ENCODE measurements at places on chromosomes 3 and 15.

- DNase-seq: no peak
Observed at GRCh38 chr3:147760941-147761340, 351.8 kb downstream of the ZIC1 start.

DNA sequence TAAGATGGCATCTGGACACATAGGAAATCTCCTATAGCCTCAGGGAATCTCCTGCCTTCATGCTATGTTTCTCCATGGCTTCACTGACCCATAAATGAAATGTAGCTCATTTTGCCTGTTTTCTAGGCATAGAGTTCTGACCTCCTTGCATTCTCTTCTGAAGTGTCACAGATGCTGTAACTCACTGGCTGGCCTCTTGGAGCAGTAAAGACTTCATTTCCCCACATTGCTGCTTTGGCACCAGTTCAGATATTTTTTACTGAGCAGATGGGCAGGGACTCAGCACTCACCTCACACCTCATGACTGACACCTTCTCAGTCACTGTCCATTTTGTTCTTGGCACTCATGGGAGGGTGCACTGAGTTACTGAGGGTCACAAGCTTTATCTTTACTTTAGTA, 286.7 kb upstream of the TGFBR2 start:
- DNase-seq: peak; percentile 49

DNA sequence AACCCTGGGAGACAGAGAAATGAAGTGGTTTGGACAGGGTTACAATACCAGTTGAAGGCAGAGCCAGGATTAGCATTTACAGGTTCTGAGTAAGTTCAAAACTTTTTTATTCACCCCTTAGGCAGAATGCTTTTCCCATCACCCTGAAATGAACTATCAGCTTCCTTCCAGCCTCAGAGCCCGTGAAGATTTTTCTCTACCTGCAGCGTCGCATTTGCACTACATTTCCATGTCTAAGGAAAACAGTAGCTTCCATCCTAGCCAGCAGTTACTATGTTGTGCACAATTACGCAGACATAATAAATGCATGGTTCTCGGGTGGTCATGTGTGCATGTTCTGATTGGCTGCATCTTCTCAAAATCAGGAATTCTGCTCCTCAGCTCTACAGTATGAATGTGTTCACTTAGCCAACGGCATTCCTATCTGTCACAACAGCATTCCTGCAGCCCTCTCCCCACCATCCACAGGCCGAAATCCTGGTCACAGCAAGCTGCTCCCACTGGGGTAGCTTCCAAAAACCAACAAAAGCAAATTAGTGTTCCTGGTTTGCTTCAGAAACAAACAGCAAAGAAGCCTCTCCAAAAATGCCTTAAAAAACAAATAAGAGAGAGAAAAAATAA, 510.8 kb upstream of the SEMA6D start:
- no peak for DNase-seq

DNA sequence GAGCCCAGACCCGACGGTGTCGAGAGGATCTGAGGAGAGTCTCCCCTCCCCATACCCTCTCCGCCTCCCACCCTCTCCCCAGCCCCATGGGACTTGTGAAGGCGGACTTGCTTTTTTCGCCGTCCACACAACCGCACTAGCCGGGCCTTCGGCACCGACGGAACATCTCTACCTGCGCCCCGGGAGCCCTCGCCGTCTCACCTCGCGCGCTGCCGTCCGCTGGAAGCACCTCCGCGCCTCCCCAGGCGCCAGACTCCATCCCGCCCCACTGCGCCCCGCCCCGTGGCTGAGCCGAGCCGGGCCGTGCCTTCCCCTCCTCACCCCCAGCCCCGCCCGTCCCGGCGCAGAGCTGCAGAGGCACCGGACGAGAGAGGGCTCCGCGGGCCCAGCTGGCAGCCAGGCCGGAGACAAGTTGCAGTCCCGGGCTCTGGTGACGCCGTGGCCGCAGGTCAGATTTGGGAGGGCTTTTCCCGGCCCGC, at the start of the genes DUOX1 and DUOXA1:
TSS of gene DUOX1 (plus strand) at position 344 of the 479 bp plus-strand sequence. CDS start 1,973 bp downstream, outside the sequence.
TSS of gene DUOXA1 (minus strand) at position 229 of the 479 bp plus-strand sequence. CDS start 6,865 bp downstream, outside the sequence.
- no peak for DNase-seq

- peak; percentile 21 for DNase-seq
Observed at GRCh38 chr15:56608140-56608778, 125.0 kb downstream of the ZNF280D start.

- DNase-seq: peak; percentile 58
Observed at GRCh38 chr15:81516461-81516860, 142.4 kb upstream of the TMC3 start.

DNA sequence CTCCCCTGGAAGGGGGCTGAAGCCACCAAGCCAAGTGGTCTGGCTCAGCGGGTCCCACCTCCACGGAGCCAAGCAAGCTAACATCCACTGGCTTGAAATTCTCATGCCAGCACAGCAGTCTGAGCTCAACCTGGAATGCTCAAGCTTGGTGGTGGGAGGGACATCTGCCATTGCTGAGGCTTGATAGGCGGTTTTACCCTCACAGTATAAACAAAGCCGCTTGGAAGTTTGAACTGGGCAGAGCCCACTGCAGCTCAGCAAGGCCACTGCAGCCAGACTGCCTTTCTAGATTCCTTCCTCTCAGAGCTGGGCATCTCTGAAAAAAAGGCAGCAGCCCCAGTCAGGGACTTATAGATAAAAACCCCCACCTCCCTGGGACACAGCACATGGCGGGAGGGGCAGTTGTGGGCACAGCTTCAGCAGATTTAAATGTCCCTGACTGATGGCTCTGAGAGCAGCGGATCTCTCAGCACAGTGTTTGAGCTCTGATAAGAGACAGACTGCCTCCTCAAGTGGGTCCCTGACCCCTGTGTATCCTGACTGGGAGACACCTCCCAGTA, 23.2 kb upstream of the IGSF10 start:
- DNase-seq: no peak

- DNase-seq: no peak
Observed at GRCh38 chr15:90009301-90010022, 8.3 kb downstream of the ZNF710 start.

DNA sequence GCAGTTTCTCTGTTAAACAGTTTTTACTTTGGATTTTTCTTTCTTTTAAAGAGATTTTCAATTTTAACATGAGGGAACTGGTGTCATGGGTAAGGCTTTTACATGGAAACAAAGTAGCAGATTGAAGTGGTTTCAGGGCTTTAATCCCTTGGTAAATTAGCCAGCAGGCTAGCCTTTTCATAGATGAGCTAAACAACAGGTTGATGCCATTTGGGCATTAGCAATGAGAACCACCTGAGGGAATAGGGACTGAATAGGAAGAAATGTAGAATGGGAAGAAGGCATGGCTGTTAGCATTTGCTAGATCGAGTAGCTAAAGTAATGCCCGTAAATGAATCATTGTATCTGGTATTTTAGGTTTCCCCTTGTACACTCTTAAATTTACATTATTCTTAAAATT, 165.5 kb upstream of the MLF1 start:
- DNase-seq: no peak

DNA sequence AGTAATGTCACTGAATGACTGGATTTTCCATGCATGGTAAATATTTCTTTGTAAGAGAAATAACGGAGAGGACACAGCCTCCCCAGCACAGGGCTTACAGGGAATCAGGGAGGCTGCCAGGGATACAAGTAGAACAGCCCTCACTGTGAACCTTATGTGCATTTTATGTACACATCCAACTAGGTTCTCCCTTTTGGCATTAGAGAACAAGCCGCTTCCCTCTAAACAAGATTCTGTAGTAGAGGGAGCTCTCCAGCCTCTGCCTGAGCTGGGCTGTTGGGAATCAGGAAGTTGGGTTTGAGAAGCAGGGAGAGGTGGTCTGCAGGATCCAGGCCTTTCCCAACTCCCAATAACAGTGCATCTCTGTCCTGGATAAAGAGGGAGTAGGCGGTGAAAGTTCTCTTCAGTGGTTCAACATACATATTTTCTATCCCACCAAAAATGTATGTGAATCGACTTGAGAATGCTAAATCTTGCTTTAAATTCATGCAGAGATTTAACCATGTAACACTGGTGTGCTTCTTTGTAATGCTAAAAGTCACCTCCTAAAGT, 83.7 kb downstream of the ARNT2 start:
- DNase-seq: no peak

DNA sequence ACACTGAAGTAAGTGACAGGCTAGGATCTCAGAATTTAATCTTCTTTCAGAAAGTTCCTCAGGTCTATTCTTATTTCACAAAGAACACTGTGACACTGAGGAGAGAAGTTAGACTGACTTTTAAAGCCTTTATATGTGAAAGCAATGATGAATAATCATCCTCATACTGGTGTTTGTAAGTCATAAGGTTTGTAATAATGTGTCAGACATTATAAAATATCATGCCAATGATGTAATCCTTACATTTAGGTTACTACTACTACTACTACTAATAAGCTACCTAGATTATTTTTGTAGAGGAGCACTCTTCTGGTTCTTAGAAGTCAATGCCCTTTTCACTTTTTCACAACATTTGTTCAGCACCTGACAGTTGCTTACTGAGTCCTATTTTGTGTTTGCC, 33.4 kb downstream of the FANCD2OS start:
- no peak for DNase-seq

DNA sequence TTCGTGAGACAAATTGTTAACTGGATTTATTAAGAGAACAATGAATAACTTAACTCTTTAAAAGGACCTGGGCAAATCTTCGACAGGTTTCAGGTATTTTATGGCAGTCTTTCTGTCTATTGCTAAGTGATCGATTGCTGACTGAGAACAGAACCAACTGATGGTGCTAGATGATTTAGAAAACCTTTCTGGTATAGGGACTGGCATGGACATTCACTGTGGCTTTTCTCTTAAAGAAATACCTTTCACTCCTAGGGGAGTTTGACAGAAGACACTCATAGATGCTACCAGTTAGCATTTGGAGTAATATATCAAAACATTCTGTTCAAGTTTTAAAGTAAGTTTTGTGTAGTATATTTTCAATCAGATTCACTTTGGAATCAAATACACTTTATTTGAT, 654 bp downstream of the PPARG start:
- DNase-seq: no peak

DNA sequence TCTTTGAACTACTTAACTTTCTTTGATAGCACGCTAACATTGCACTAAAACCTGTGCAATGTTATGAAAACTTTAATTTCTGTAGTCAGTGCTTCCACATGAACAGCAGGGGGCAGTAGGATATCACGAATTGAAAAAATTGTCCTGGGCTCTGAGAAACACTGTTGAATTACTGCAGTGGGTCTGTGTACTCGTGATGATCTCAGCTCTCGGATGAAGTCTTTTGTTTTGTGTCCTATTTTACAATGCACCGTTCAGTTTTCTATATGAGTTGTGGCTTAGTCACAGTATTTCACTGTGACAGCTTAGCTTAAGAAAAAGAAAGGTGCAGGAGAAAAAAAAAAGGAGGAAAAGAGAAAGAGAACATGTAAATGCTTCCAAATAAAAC, 141.3 kb upstream of the CCDC54 start:
- peak; percentile 77 for DNase-seq

- DNase-seq: peak; percentile 94
Observed at GRCh38 chr3:141482245-141482922, 4.4 kb upstream of the RASA2 start.

DNA sequence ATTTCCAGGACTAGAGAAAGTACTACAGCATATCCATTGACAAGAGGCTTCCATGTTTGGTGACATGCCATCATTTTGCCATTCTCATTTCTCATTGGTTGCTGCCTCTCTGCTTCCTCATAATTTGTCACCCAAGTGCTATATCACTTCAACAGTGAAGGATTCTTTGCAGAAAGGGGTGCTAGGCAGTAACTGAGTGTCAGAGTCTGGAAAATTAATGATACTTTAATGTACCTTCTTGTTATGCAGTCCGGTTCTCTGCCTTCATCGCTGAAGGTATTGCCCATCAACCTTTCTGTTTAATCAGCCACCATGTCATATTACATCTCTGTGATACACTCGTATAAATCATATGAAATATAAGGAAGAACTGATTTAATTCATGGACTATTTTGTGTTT, 550.3 kb downstream of the ROBO2 start:
- no peak for DNase-seq

DNA sequence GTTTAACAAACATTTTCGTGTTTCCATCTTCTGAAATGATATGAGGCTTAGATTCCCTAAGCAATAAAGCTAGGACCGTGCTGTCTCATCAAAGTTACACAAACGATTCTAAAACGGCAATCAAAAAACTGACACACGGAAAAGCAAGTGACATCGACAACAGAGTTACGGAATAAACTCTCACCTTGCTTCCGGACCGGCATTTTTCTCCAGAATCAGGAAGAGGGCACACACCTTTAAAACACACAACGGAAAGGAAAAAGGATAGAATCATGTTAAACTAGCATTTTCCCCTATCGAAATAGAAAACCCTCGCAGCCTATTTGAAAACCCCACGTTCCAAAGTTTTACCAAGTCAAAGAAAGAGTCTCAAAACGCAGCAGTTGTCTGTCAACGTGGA, 1.4 kb downstream of the DLG1 start:
- no peak for DNase-seq

DNA sequence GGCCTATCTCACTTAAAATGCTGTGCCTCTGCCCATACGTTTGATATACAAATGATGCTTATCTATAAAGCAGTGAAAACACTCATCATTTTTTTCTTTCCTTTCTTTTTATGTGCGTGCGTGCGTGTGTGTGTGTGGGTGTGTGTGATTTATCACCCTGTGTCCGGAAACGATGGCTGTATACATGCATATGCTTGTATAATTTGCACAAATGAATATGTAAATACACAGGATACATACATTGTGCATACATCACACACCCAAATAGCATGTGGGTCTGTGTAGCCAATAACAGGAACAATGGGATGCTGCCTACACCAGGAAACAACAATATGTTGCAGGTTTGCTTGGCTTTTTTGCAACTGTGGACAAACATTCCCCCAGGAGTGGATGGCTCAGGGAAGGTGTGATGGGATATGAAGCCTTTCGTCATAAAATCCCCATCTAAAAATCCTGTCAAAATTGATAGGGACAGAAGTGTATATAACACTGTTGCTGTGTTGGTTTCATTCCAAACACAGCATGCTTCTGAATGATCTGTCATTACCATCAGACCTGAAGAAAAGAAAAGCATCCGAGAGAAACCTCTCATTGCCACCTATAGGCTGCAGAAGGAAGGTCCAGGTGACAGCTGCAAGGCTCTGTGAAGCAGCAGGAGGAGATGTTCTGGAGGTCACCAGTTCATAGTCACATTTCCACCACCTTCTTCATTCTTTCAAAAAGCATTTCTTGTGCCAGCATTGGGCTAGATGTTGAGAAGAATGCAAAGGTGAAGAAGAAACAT, 503.9 kb upstream of the NR2F2 start:
- no peak for DNase-seq

DNA sequence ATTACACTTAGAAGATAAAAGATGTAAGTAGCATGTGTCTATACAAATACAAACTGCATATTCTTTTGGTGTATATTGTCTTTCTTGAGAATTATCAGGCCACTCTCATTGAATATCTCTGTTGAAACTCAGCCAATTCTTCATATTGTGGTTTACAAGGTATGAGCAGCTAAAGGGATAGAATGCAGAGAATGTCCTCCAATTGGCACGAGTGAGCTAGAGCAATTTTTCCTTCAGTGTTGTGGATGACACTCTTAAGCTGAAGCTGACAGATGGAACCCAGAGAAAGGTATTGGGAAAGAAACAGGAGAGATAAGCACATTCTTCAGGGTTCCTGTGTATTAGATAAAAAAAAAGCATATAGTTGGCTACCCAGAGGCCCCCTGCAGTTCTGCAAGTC, 453.1 kb downstream of the EPHA3 start:
- DNase-seq: peak; percentile 1
